NCI-H446 (cell line): ENCODE measurements at places on chromosomes 6 and 20.

GRCh38 chr6:139017227-139017626 is 11.3 kb upstream of the ABRACL start:
- DNase-seq, result peak; percentile 68

- DNase-seq, result no peak
Measured at GRCh38 chr6:129641344-129641743, 68.6 kb downstream of the ARHGAP18 start.

DNA sequence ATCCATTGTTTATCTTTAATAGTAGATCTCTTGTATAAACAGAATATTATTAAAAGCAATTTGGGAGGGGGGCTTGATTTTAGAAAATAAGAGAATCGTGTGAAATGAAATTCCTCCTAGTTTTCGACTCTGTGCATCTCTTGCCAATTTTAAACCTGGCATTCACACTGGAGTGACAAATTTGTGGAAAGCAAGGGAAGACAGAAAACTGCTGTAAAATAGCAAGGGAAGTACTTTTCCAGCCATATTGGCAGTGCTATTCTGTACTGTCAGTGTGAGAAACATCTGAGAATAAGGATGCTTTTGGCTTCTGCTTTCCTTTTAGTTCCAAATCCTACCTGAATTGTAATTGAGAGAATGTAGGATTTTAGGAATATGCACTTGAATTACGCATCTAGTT is 40.2 kb downstream of the TOP1 start:
- DNase-seq, result no peak

DNA sequence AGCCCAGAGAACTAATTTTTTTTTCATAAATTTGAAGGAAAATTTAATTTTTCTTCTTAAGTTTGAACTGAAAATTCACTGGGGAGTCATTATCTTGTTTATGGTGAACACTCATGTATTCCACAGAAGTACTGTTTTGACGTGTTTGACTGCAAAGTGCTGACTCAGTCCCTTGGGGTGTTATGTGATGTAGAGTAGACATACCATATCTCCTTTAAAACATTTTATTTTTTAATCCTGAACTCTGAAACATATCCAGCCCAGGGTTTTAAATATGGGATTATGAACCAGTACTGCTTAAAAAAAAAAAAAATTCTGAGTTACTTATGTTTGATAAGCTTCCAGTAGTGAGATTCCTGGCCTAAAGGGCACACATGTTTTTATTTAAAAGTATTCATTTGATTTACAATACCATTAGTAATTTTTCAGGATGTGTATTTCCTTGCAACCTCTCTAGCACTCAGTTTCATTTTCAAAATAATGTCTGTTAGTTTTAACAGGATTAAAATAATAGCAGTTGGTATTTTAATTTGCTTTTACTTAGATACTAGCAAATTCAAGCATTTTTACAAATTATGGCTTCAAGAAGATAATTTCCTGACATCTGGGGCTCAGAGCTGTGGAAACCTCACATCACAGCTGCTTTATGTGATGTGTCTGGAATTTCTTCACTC is 81.7 kb upstream of the PDE10A start:
- no peak for DNase-seq

- DNase-seq, result no peak
Measured at GRCh38 chr20:536426-537010, 7.1 kb downstream of the CSNK2A1 start.

DNA sequence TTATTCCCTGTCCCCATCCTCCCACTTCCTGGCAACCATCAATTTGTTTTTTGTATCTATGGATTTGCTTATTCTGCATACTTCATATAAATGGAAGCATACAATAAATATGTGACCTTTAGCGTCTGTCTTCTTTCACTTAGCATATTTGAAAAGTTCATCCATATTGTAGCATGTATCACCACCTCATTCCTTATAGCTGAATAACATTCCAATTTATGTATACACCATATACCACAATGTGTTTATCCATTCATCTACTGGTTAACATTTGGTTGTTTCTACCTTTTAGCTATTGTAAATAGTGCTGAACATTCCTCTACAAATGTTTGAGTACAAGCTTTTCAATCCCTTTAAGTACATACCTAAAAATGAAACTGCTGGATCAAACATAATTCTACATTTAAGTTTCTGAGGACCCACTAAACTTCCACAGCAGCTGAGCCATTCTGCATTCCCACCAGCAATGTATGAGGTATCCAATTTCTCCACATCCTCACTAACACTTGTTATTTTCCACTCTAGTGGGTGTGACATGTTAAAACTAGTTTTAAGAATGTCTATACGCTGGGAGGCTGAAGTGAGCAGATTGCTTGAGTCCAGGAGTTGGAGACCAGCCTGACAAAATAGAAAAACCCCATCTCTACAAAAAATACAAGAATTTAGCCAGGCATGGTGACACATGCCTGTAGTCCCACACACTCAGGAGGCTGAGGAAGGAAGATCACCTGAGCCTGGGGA is 32.9 kb downstream of the NUDT3 start:
- peak; percentile 77 for DNase-seq

- no peak for DNase-seq
Measured at GRCh38 chr6:17820055-17820454, 113.3 kb upstream of the NUP153 start.

DNA sequence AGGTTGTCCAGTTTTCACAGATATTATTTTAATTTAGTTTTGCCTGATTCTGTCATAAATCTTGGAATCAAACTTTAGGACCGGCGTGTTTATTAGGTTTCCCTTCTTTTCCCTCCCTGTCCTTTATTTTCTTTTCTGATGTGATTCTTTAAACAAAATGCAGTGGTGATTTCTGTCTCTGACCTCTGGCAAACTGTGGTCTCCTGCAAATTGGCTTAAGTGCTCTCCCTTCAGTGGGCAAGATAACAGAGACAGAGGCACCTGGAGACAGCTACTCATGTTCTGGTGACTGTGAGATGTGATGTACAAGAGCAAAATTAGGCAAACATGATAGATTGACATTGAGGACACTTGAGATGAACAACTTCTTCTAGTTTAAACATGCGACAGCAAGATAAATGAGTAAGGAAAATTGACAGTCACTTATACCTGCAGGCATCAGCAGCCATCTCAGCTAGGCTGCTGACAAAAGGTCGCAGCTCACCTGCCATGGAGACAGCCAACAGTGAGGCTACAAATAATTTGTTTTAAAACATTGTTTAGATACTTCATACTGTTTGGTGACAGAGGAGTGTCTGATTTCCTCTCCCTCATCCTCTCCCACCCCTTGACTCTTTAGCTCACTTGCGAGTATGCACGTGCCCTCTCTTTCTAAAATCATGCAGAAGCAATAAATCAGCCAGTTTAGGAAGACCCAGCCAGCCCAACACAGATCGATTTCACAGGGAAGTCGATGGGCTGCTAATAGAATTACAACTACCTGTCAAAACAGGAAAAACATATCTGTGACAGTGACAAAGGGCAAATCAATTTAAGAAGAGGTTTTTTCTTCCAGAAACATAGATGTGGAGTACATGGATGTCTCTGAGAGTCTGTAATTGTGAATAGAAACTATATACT is 63.4 kb upstream of the MAP3K7 start:
- no peak for DNase-seq

DNA sequence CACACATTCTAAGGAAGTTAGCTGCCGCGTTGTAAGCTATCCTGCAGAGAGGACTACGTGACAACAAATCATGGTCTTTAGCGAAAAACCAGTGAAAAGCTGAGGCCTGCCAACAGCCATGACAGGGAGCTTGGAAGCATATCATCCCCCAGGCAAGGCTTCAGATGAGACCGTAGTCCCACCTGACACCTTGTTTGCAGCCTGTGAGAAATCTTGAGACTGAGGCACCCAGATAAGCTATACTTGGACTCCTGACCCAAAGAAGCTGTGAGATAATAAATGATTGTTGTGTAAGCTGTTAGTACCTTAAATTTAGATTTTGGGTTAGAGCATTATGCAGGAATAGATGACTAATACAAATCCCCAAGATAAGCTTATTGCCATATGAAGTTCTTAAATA is 45.4 kb upstream of the SENP6 start:
- no peak for DNase-seq

GRCh38 chr6:28053584-28053983 is 26.8 kb upstream of the ZNF165 start:
- DNase-seq, result no peak

DNA sequence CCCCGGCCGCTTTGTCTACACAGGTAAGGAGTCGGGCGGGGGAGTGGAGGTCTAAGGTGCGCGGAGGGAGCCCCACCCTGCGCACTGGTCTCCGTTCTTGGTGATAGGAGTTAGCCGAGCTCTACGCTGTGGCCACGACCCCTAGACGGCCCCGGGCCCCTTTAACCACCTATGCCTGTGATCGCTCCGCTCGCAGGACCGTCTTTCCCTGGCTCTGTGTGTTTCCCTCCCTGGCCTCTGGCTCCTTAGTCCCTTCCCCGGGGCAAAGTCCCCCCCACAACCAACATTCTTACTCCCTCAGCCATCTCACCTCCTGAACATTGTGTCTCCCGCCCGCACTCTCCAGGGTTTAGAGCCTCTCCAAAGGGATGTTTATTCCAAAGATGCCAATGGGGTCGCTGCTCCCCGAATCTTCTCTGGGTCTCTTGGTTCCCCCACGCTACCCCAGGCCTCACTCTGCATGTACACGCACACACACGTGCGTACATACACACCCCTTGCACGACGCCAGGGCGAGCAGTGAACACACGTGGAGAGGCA is 50.4 kb downstream of the CPXM1 start:
- no peak for DNase-seq

DNA sequence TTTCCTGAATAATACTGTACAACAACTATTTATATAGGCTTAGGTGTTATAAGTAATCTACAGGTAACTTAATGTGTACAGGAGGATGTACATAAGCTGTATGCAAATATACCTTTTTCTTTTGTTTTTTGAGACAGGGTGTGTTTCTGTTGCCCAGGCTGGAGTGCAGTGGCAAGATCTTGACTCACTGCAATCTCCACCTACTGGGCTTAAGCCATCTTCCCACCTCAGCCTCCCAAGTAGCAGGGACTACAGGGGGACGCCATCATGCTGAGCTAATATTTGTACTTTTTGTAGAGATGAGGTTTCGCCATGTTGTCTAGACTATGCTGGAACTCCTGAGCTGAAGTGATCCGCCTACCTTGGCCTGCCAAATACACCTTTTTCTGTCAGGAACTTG is 191.7 kb upstream of the ZNF217 start:
- DNase-seq, result no peak

DNA sequence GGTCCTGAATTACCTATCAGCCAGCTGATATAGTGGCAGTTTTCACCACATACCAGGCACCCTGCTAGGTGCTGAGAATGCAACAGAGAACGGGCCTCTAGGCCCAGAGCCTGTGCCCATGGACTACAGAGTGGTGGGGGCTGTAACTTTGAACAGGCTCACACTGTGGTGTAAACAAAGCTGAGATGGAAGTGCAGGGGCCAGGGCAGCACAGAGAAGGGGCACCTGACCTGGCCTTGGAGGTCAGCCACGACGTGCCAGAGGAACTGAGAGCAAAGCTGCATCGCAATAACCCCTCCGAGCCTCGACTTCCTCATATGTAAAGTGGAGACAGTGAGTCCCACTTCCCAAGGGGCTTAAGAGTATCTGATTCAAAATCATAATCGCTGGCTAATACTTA is 105.8 kb downstream of the MAFB start:
- DNase-seq, result no peak

- no peak for DNase-seq
Measured at GRCh38 chr20:21564127-21564773, 50.4 kb upstream of the NKX2-2 start.

- DNase-seq, result no peak
Measured at GRCh38 chr6:11424395-11425034, 113.0 kb upstream of the TMEM170B start.

- no peak for DNase-seq
Measured at GRCh38 chr6:127959869-127960268, 59.0 kb upstream of the THEMIS start.

DNA sequence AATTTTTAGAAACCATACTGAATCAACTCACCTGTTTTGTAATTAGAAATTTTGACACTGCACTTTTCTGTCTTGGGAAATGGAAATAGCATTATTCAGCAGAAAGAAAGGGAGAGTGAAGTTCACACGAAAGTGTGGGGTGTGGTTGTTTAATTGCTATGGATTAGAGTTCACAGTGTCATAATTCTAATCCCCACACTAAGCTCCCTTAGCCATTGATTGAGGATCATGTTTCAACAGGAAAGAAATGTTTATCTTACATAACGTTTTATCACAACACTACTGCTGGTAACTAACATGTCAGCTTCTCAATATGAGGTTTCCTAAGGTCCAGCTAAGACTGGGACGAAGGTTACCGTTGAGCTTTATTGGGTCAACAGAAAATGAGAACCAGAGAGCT is 31.4 kb upstream of the GSTA5 start:
- DNase-seq, result no peak

DNA sequence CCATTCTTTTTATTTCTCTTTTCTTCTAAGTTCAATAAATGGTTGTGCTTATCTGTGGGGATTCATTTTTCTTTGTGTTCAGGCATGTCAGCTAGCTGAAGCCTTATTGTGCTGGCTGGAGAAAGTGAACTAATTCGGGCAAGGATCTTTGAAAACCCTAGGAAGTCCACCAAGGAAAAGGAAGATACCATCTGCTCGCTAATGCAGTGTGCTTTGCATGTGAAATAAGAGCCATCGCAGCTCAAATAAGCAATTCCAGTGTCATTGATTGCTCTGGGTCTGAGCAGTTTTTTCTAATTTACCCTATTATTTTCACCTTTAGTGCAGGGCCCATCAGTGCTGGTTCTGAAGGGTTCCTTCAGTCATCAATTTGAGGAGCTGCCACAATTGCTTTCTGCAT is 309.4 kb upstream of the SOX4 start:
- no peak for DNase-seq

DNA sequence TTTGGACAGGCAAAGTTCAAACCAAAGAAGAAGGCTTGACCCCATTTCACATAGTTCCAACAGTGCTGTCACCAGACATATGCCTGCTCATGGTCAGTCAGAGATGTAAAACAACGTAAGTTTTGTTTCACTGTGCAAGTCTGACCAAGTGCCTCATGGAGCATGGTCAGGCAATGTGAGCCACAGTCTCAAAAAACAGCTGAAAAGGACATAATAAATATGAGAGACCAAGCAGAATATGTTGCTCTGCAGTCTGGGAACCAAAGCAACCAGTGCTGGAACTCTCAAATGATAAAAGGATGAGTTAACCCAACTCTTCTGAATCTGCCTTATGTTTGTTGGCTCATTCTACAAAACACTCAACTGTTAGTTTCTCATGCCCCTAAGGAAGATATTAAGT is 39.9 kb upstream of the DST start:
- no peak for DNase-seq

- DNase-seq, result no peak
Measured at GRCh38 chr6:160328447-160328846, 19.7 kb upstream of the SLC22A3 start.

GRCh38 chr20:18928626-18929025 is 115.0 kb downstream of the SCP2D1 start:
- no peak for DNase-seq

- DNase-seq, result no peak
Measured at GRCh38 chr6:7151381-7151780, 43.6 kb downstream of the RREB1 start.
